Spinal cord (tissue), 10 donors: ENCODE measurements at places on chromosomes 4 and X.

GRCh38 chr4:21452931-21453330 is 495.6 kb downstream of the KCNIP4 start:
- H3K27me3 ChIP-seq = no peaks in the 10 kb centered on the region
- no peak for DNase-seq
- no peak overlapping the region for H3K4me3 ChIP-seq
- no peaks in the 10 kb centered on the region for H3K36me3 ChIP-seq
- H3K27ac ChIP-seq = no peak overlapping the region

- peaks cover 13% of the 10 kb centered on the region for H3K4me1 ChIP-seq
- H3K27me3 ChIP-seq = peaks cover 10% of the 10 kb centered on the region
- H3K36me3 ChIP-seq = peaks cover 3% of the 10 kb centered on the region
- DNase-seq = no peak
- no peak overlapping the region for H3K4me3 ChIP-seq
Measured at GRCh38 chrX:101416691-101417090, 8.7 kb downstream of the HNRNPH2 start.

GRCh38 chrX:4944767-4945166 is 1231.3 kb upstream of the PRKX start:
- H3K36me3 ChIP-seq = no peaks in the 10 kb centered on the region
- H3K4me1 ChIP-seq = no peaks in the 10 kb centered on the region
- H3K4me3 ChIP-seq = no peak overlapping the region
- H3K27me3 ChIP-seq = no peaks in the 10 kb centered on the region
- no peak for DNase-seq

DNA sequence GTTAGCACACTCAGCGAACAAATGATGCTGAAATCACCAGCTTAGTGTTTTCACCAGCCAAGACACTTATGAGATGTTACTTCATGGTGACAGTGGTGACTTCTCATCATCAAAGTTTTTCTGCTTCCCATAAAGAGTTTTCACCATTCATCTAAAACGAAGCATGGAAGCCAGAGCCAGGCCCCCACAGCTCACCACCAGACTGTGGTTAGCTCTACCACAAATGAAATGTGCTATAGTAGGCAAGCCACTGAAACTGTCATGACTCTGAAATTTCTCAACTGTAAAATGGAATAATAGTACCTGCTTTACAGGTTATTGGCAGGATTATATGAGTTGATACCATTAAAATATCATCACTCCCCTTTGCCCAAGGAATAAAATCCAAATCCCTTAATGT is 56.4 kb upstream of the HHIP start:
- no peak for DNase-seq
- H3K4me3 ChIP-seq = no peak overlapping the region
- H3K27ac ChIP-seq = no peak overlapping the region

DNA sequence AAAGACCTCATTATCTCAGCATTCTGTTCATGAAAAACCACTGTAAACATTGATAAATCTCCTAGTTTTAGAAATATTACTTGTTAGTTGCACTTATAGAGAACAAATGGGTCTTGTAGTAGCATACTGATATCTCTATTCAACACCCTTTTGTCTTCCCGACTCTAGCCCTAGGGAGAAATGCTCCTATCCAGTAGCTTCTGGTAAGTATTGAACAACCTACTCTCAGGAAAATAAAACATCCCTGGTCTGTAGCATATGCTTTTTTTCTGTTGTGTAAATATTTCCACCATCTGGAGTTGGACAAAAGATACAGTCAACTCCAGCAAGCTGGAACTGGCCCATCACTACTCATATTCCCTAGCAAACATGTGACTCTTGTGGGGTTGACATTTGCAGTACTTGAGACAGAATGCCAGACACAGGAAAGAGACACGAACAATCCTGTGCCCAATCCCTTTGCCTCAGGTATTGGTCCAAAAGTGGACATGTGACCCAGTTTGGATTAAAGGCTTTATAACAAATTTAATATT is 188.2 kb downstream of the GC start:
- no peak overlapping the region for H3K27ac ChIP-seq
- DNase-seq = no peak
- no peaks in the 10 kb centered on the region for H3K36me3 ChIP-seq
- H3K27me3 ChIP-seq = no peaks in the 10 kb centered on the region
- H3K4me1 ChIP-seq = no peaks in the 10 kb centered on the region

GRCh38 chrX:149837167-149837566 is 43.8 kb upstream of the MAGEA8 start:
- DNase-seq = no peak
- no peak overlapping the region for H3K27ac ChIP-seq
- no peak overlapping the region for H3K4me3 ChIP-seq
- H3K4me1 ChIP-seq = no peaks in the 10 kb centered on the region
- no peaks in the 10 kb centered on the region for H3K27me3 ChIP-seq

GRCh38 chrX:129323115-129323514 is 200.2 kb downstream of the SMARCA1 start:
- H3K27ac ChIP-seq = no peak overlapping the region
- DNase-seq = no peak
- H3K27me3 ChIP-seq = no peaks in the 10 kb centered on the region
- no peaks in the 10 kb centered on the region for H3K36me3 ChIP-seq
- H3K4me1 ChIP-seq = no peaks in the 10 kb centered on the region
- no peak overlapping the region for H3K4me3 ChIP-seq

DNA sequence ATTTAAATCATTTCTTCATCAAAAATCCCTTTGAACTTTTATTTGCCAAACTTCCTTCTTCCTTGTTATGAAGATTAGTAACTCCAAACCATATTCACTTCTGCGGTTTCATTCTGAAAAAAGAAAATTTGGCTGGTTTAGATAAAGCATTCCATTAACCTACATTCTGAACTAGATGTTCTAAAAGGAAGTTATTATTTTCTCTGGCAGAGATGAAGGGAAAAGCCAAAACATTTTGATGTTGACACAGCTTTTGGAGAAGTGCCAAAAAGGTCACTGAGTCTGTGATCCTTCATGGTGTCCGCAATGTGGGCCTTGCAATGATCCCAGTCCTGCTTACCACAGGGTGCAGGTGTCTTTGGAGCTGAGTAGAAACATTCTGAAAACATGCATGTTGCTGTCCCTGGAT is 36.0 kb downstream of the CXCL8 start:
- no peak for DNase-seq
- no peaks in the 10 kb centered on the region for H3K4me1 ChIP-seq
- no peaks in the 10 kb centered on the region for H3K27me3 ChIP-seq

- DNase-seq = no peak
- peak within 1 kb of the TSS; percentile 18 for H3K4me3 ChIP-seq
- no peak within 1 kb of the TSS for H3K27ac ChIP-seq
Measured at GRCh38 chrX:105822138-105823091, at the start of gene NRK. TSS of gene NRK (plus strand) at chrX:105822539. CDS start at chrX:105822846, 307 bp downstream.

GRCh38 chr4:142155347-142155746 is 519.0 kb downstream of the IL15 start:
- H3K36me3 ChIP-seq = no peaks in the 10 kb centered on the region
- no peaks in the 10 kb centered on the region for H3K4me1 ChIP-seq
- H3K27me3 ChIP-seq = no peaks in the 10 kb centered on the region
- no peak for DNase-seq
- H3K4me3 ChIP-seq = no peak overlapping the region
- no peak overlapping the region for H3K27ac ChIP-seq

GRCh38 chr4:85391589-85392410 is 83.2 kb upstream of the ARHGAP24 start:
- no peak overlapping the region for H3K4me3 ChIP-seq
- no peaks in the 10 kb centered on the region for H3K4me1 ChIP-seq
- no peak for DNase-seq
- H3K27ac ChIP-seq = no peak overlapping the region
- no peaks in the 10 kb centered on the region for H3K27me3 ChIP-seq
- no peaks in the 10 kb centered on the region for H3K36me3 ChIP-seq

- peaks cover 5% of the 10 kb centered on the region for H3K36me3 ChIP-seq
- no peaks in the 10 kb centered on the region for H3K4me1 ChIP-seq
- H3K27me3 ChIP-seq = no peaks in the 10 kb centered on the region
Measured at GRCh38 chr4:84932462-84932861, 34.0 kb downstream of the WDFY3 start.

DNA sequence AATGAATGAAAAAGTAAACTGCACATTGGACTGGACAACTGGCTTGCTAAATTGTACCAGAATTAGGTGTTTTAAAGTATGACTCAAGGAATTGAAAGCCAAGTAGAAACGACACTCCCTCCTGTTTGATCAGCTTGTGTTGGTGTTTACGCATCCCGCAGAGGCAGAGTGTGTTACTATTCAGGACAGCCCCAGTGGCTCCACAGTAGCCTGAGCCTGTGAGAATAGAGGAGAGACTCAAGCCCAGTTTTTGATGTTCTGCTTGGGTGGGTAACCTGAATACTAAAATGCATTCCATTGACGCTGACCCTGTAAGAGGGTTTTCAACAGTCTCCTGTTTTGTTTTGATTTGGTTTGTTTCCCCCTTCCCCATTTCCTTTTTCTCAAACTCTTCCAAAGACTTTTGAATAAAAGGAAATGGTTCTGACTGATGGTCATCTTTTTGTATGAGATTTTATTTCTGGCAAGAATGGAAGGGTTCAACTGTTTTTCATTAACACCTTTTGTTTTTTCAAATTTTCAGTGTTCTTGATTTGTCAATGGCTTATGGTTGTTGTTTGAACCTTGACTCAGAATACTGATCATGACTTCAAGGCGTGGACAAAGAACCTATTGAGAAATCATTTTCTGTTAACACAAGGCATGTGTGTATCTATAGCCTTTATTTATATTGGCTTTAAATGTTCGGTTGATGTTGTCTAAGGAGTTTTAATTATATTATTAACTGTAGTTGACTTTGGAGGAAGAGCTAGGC is 10.2 kb downstream of the ADGRL3 start:
- no peaks in the 10 kb centered on the region for H3K36me3 ChIP-seq
- peak; percentile 45 for DNase-seq
- H3K4me3 ChIP-seq = no peak overlapping the region
- no peaks in the 10 kb centered on the region for H3K4me1 ChIP-seq

GRCh38 chr4:163200727-163201349 is 34.1 kb upstream of the NAF1 start:
- no peak for DNase-seq
- H3K4me1 ChIP-seq = no peaks in the 10 kb centered on the region
- no peak overlapping the region for H3K27ac ChIP-seq
- no peaks in the 10 kb centered on the region for H3K36me3 ChIP-seq

DNA sequence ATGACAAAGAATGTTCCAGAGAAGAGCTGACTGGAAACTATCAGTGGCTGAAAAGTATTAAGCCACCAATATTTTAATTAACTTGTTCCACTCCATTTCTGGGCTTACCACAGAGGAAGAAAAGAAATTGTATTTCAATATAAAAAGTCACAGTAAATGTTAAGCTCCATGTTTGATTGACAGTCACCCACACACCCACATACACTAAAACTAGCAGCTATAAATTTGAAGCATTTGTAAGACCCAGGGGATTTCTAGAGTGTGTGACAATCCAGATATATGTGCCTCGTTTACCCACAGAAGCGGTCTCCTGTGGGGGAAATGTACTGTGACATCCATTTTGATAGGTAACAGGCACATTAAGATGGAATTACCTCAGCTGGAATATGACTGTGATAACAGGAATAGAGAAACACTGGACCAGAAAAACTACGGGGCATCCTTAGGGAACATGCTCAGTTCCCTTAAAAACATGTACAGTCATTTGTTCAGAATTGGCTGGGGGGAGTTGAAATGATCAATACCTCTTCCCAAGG is 39.0 kb upstream of the RASGEF1B start:
- H3K4me1 ChIP-seq = no peaks in the 10 kb centered on the region
- H3K27me3 ChIP-seq = no peaks in the 10 kb centered on the region
- no peak overlapping the region for H3K27ac ChIP-seq
- no peak for DNase-seq
- no peak overlapping the region for H3K4me3 ChIP-seq

GRCh38 chrX:78618987-78619386 is 40.1 kb downstream of the RTL3 start:
- H3K27me3 ChIP-seq = no peaks in the 10 kb centered on the region
- no peak for DNase-seq
- no peak overlapping the region for H3K4me3 ChIP-seq
- no peaks in the 10 kb centered on the region for H3K36me3 ChIP-seq
- H3K27ac ChIP-seq = no peak overlapping the region
- H3K4me1 ChIP-seq = no peaks in the 10 kb centered on the region
